Fibroblast of skin of right quadriceps (primary cell): ENCODE measurements at places on chromosomes 12 and 14.

- DNase-seq = no peak
Measured at GRCh38 chr12:39892146-39892545, 213.7 kb downstream of the SLC2A13 start.

- DNase-seq = peak; percentile 62
Measured at GRCh38 chr14:89862856-89863255, 91.7 kb downstream of the EFCAB11 start.

DNA sequence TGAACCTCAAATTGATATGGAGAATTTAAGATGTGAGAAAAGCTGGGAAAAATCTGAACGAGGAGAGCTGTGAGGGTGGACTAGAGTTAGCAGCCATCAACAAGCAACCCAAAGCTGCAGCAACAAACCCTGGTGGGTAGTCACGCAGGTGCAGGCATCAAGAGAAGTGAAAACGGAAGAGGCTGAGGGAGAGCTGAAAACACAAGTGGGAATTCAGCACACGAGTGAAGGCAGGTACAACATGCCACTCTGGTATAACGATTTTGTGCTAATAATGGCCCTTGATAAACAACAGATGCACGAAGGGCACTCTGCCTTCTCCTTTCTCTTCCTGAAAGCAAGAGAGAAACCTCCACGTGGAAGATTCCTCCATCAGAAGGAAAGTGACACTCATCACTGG is 11.5 kb downstream of the TCL1B start:
- DNase-seq = no peak

GRCh38 chr12:88306471-88307069 is 164.5 kb downstream of the TMTC3 start:
- DNase-seq = no peak

GRCh38 chr12:41476499-41477439 is 288.6 kb downstream of the PDZRN4 start:
- no peak for DNase-seq
